ENCODE measurements at places on chromosomes 11 and 22. TPM values are rescaled to one million over a fixed set of nuclear protein-coding genes. Genes with fewer than 3 reads are reported as not detected.

GRCh38 chr11:102459393-102459792 lies 6.8 kb upstream of the TMEM123 start:
- no peak overlapping the region for H3K27ac ChIP-seq
- H3K4me1 ChIP-seq = peaks cover 21% of the 10 kb centered on the region

GRCh38 chr11:72869831-72870230 lies 55.6 kb downstream of the ATG16L2 start:
- H3K27ac ChIP-seq = no peak overlapping the region
- H3K4me3 ChIP-seq = no peak overlapping the region
- H3K36me3 ChIP-seq = peaks cover 10% of the 10 kb centered on the region
- no peaks in the 10 kb centered on the region for H3K27me3 ChIP-seq

- no peaks in the 10 kb centered on the region for H3K4me1 ChIP-seq
- no peak overlapping the region for H3K4me3 ChIP-seq
- DNase-seq = no peak
- no peak overlapping the region for H3K27ac ChIP-seq
These were observed 20.9 kb upstream of the CREB3L1 start for GRCh38 chr11:46256540-46257001.

- H3K27me3 ChIP-seq = no peaks in the 10 kb centered on the region
- H3K4me1 ChIP-seq = no peaks in the 10 kb centered on the region
- no peak overlapping the region for H3K27ac ChIP-seq
- no peak for DNase-seq
- H3K4me3 ChIP-seq = no peak overlapping the region
These were observed 76.0 kb downstream of the CWC15 start for GRCh38 chr11:94897330-94897768.

DNA sequence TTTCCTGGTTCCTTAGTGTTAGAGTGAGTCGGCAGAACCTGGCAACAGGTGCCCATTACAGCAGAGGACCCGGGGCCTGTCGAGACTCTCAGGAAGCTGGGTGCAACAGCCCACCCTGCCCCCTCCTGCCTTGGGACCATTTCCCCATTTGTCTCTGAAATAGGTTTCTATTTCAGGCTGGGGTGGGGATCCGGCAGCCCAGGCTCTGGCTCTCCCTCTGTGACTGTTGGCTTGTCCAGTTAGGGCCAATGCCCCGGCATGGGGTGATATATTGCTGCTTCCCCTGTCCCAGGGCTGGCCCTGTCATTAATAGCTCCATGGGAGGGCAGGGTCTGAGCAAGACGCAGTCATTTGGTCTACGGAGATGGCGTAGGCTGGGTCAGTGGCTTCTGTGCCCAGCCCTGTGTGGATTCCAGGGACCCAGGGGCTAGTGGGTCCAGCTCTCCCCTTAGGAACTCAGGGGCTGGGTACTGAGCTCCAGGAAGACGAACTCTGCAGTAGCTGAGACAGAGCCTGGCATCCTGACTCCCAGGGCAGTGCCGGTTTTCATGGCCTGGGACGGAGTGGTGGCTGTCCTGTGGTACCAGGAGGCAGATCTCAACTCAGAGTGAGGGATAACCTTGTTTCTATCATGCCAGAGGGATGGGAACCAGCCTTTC lies 2.7 kb downstream of the P2RY6 start:
- H3K36me3 ChIP-seq = no peaks in the 10 kb centered on the region
- no peak overlapping the region for H3K27ac ChIP-seq
- H3K4me1 ChIP-seq = no peaks in the 10 kb centered on the region
- DNase-seq = peak; percentile 37
- no peak overlapping the region for H3K4me3 ChIP-seq

- peaks cover 9% of the 10 kb centered on the region for H3K4me1 ChIP-seq
- no peak overlapping the region for H3K4me3 ChIP-seq
- no peak overlapping the region for H3K27ac ChIP-seq
- no peaks in the 10 kb centered on the region for H3K36me3 ChIP-seq
These were observed 82.6 kb downstream of the UBASH3B start for GRCh38 chr11:122737951-122738693.

DNA sequence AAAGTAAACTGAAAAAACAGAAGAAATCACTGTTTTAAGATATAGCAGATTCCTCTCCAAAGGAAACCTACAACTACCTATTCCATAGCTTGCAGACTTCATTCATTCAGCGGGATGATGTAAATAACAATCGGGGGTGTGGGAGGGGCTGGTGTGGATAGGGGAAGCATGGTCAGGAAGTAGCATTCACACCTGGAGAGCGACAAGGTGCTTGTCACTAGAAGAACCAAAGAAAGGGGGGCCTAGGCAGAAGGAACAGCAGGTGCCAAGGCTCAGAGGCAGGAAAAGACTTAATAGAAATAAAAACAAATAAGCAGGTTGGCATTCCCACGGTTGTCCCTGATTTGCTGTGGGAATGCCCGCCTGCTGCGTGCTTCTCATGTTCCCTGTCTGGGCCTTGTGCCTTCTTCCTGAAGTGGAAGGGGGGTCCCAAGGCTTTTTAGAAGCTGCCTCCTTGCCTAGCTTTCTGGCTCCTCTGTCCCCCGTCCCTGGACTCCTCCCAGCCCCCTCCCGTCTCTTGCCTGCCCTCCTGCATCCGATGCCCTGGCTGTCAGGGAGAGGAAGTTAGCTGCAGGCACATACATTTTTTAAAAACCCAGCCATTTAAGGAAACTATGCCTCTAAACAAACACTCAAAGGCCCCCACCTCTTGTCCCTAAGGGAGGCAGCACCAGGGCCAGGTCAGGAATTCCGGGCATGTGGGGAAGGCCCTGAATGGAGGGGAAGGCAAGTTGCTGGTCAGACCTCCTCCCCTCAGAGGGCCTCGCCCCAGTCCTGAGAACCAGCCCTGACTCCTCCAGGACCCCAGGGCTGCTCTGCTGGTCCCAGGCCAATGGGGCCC lies 54.7 kb upstream of the PRDM11 start:
- no peak overlapping the region for H3K4me3 ChIP-seq
- H3K4me1 ChIP-seq = peaks cover 53% of the 10 kb centered on the region
- peak; percentile 45 for DNase-seq
- no peak overlapping the region for H3K27ac ChIP-seq
- H3K27me3 ChIP-seq = peaks cover 27% of the 10 kb centered on the region

DNA sequence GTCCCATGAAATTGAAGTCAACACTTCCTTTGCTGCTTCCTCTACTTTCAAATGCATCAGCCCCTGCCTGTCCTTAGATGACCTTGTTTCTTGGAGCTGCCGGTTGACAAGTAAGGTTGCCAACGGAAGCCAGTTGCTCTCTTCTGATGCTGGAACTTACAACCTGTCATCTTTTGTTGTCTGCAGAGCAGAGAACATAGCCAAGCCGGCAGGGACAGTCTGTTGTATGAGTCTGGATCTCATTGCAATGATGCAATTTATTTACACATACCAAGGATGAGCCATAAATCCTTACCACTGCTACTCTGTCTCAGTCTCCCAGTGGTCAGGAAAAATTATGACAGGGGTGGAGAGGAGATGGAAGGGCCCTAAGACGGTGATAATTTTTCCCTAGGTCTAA lies 151.4 kb downstream of the BLID start:
- no peaks in the 10 kb centered on the region for H3K4me1 ChIP-seq
- no peaks in the 10 kb centered on the region for H3K36me3 ChIP-seq
- H3K4me3 ChIP-seq = no peak overlapping the region
- DNase-seq = no peak
- H3K27ac ChIP-seq = no peak overlapping the region
- H3K27me3 ChIP-seq = peaks cover 10% of the 10 kb centered on the region

DNA sequence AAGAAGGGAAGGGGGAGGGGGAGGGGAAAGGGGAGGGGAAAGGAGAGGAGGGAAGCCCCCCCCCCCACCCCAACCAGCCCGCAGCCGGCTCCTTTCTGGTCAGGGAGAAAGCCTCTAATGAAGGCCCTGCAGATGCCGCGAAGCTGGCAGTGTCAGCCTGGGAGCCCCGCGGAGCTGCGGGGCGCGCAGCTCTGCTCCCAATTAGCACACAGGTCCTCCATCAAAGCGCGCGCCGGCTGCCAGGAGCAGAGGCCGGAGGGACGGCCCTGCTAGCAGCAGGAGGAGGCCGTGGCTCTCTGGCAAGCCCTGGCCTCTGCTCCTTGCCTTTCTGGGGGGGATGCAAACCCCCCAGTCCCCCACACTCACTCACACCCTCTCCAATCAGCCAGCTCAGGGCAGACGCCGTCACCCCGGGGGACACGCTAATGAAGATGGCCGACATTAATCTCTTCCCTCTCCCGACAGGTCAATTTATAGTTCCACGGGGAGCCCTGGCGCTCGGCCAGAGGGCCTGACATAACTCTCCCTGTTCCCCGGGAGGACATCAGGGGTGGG lies 70.5 kb upstream of the TCF20 start:
- no peak for DNase-seq
- no peaks in the 10 kb centered on the region for H3K4me1 ChIP-seq
- no peaks in the 10 kb centered on the region for H3K36me3 ChIP-seq

- no peaks in the 10 kb centered on the region for H3K36me3 ChIP-seq
- no peak overlapping the region for H3K27ac ChIP-seq
- no peak overlapping the region for H3K4me3 ChIP-seq
These were observed 209.7 kb upstream of the PLET1 start for GRCh38 chr11:112470355-112470754.

- no peaks in the 10 kb centered on the region for H3K36me3 ChIP-seq
- no peak for DNase-seq
- peaks cover 4% of the 10 kb centered on the region for H3K4me1 ChIP-seq
- peaks cover 7% of the 10 kb centered on the region for H3K27me3 ChIP-seq
- no peak overlapping the region for H3K27ac ChIP-seq
These were observed 6.1 kb downstream of the OTOG start for GRCh38 chr11:17553249-17553546.

GRCh38 chr11:43358279-43358800 lies 380 bp upstream of the TTC17 start:
- H3K4me1 ChIP-seq = peaks cover 28% of the 10 kb centered on the region
- no peak for DNase-seq

- H3K27me3 ChIP-seq = no peaks in the 10 kb centered on the region
- no peak for DNase-seq
- no peaks in the 10 kb centered on the region for H3K36me3 ChIP-seq
- H3K4me1 ChIP-seq = no peaks in the 10 kb centered on the region
These were observed 7.6 kb upstream of the PPFIBP2 start for GRCh38 chr11:7506243-7506642.

The OAF gene
- 1.9 TPM for total RNA-seq
